ENCODE measurements at places on chromosomes 3 and 15. TPM values are rescaled to one million over a fixed set of nuclear protein-coding genes. Genes with fewer than 3 reads are reported as not detected.

Gene TTLL13
- 0.31 TPM for polyA plus RNA-seq

Gene PIERCE2
- 33.0 TPM for polyA plus RNA-seq

Gene ADCY5
- polyA plus RNA-seq = 0.21 TPM

Gene TRPM1
- polyA plus RNA-seq = 0.39 TPM

Gene SLC28A1
- polyA plus RNA-seq = not detected

Gene EFCC1
- not detected for polyA plus RNA-seq

Gene MCCC1
- polyA plus RNA-seq = 15.8 TPM

Gene ITIH3
- polyA plus RNA-seq = not detected

Gene SOX2
- 7.0 TPM for polyA plus RNA-seq

Gene C3orf85
- not detected for polyA plus RNA-seq

Gene ELL3
- not detected for polyA plus RNA-seq
